ENCODE measurements at places on chromosomes 5 and 9.

GRCh38 chr9:127897193-127897692, 2.2 kb downstream of the ST6GALNAC6 start:
- DNase-seq: peak; percentile 91

GRCh38 chr5:151208481-151208914, 15.4 kb downstream of the CCDC69 start:
- DNase-seq: no peak

GRCh38 chr9:135198144-135198543, 110.7 kb downstream of the OLFM1 start:
- no peak for DNase-seq

DNA sequence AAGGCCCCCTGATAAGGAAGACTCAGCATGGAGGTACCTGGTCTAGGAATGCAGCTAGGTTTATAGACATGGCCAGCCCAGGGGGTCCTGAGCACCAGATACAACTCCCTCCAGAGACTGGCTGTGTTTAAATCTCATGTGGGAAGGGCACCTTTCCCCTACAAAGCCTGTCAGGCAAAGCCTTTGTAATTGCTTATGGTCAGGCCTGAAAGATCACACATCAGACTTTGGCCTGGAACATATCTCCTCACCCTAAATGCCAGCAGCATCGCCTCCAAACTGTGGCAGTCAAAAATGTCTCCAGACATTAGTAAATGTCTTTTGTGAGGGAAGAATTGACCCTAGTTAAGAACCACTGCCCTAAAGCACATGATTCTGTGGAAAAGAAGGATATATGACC, 51.6 kb upstream of the MACIR start:
- no peak for DNase-seq

DNA sequence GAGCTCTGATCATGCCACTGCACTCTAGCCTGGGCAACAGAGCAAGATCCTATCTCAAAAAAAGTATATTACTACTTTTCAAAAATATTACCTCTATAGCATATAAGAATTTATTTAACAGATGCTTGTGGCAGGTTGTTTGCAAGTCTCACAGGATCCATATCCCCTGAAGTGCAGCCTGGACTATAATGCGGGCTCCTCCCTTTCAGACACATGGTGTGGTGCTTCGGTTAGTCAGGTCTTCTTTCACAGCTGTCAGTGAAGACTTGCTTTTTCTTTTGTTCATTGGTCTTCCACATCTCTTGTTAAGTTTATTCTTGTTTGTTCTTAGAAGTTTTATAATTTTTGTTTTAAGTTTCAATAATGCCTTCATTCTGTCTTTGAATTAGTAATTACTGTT, 9.4 kb upstream of the HRCT1 start:
- DNase-seq: no peak

- DNase-seq: no peak
Observed at GRCh38 chr5:179397516-179397915, 52.3 kb upstream of the ADAMTS2 start.

DNA sequence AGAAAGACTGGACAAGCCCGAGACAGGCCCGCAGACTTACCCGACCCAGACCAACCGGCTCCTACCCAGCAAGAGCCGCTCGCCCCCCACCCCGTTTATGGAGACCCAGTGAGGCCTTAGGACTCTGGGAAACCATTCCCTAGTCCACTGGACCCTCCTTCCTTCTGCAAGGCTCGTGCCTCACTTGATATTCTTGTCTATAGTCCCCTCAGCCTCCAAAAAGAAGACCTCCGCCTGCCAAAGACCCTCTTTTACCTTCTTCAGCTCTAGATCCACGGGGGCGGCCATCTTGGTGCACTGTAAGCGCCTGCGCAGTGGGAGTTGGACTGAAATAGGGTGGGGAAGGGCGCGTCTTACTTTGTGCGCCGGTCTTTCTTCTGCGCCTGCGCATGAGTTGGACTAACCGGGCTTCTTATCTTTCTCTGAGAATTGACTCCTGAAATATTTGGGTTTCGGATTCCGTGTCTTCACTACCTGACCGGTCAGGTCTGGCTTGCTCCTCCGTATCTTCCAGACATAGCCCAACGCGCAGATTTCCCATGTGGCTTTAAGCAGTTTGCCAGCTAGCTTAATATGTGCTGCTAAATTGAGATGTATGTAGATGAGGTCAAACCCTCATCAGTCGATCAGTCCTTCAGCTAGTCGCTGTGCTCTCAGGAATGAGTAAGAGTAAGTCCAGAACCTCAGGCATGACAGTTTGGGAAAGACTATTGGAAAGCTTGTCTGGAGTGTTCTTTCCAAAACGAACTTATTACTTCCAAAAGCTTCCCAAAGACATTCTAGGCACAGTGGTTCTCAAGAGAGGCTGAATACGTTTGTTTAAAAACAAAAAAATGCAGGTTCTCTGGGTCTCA, at the start of gene PFDN1:
PFDN1 (minus strand) TSS at position 316 of the 854 bp plus-strand sequence; CDS start at position 288, 28 bp downstream.
- DNase-seq: peak; percentile 99

DNA sequence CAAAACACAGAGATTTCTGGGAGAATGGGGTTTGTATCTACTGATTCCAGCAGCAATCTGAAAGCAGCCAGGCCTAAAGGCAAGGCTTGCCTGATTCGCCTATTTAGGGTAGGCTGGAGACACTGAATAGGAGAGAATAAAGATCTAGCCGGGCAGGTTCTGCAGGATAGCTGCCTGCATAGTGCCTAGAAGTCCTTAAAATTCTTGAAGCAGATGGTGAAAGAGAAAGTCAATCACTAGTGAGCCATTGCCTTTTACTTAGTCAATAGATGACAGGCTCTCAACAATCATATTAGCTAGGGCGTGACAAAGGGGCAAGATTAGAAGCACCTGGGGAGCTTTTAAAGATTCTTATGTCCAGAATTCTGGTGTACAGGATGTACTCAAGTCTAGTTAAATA, 522.7 kb downstream of the HTR1A start:
- no peak for DNase-seq

- DNase-seq: no peak
Observed at GRCh38 chr5:123178683-123179082, 89.6 kb downstream of the PRDM6 start.

GRCh38 chr9:86926145-86926544, 21.2 kb downstream of the GAS1 start:
- peak; percentile 60 for DNase-seq

GRCh38 chr9:76883341-76883855, 22.5 kb downstream of the PRUNE2 start:
- no peak for DNase-seq

DNA sequence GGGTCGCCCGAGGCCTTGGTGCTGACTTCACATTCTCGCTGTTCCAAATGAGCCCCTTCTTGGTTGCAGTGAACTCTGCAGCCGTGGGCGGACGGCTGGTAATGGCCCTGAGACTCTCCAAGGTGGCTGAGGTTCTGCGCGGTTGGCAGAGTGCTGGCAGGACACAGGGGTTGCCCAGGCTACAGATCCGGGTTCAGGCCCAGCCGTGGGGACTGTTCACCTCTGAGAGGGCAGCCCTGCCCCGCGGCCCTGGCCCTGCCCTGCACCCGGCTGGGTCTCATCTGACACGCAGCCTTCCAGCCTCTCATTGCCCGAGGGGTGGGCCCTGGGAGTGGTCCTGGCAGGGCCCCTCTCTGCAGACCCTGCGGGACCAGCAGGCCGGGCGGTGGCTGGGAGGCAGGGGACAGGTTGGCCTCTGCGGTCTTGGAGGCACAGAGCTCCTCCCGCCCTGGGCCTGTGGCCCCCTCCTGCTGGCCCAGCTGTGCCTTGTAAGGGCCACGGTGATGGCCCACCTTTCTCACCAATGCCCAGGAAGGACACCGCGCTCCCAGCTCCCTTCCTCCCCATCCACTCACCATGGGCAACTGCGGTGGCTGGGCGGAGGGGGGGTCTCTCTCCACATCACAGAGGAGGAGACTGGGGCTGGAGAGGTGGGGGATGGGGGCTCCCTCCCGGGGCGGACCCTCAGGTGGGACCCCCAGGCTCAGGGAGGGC, 51.6 kb downstream of the AHRR start:
- no peak for DNase-seq

DNA sequence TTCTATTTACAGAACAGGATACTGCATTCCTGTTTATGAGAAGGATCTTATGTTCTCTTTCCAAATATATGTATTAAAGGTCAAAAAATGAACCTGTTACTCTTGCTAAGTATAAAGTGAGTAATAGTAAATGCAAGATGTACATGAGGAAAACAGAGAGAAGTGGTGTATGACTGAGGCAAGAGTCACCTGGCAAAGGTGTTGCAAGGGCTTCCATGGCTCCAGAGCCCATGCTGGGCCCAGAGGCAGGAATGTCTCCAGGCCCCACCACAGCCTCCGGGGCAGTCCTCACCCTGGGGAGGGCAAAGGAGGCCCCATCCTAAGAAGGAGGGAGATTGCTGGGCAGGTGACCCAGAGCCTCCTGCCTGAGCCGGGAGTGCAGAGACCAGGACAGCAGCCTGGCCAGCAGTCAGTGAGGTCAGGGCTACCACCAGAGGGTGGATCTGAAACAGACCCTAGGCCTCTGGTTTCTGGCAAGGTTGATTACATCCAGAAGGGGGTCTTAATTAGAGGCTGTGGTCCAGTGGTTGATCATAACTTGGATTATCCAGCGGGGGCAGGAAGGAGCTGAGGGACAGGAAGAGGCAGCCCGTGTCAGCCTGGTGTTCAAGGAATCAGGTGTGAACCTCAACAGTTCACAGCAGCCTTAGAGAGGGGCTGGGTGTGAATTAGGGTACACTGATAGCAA, 57.3 kb upstream of the CPLX2 start:
- no peak for DNase-seq

GRCh38 chr9:20480249-20480648, 142.1 kb downstream of the MLLT3 start:
- DNase-seq: no peak

DNA sequence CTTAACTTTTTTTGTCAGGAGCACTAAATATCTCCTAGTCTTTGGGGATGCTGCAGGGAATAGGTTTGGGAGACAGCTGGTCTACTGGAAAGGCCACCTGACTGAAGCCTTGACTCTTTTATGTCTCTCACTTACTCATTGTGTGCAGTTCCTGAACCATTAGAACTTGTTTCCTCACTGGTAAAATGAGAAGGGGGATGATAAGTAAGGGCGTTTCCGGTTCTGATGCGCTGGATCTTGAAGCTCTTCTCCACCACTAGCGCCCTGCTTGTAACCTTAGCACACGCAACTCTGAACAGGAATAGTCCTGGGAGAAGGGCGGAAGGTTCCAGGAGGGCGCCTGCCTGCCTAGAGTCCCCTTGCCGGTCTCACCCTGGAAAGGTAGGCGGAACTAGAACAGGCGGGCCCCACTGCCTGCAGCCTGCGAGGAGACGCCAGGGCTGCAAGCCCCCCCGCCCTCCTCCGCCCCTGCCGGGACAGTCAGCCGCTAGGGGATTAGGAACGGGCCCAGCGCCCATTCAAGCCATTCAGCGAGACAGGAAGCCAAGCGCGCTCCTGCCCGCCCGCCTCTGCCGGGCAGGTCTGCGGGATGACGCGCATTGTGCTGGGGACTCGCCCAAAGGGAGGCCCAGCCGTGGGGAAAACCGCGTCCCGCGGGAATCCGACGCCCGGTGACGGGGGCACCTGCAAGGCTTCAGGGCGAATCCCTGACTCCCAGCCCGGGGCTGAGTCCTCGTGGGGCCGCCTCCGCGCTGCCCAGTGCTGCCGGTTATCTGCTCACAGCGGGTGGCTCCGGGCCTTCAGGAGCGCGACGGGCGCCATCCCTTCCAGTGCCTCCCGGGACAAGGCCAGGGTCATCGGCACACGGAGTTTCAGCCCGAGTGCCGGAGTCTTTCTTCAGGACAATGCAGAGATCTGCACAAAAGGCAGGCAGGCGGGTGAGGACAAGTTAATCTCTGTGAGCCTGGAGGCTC, 44.0 kb upstream of the XPA start:
- DNase-seq: peak; percentile 67

DNA sequence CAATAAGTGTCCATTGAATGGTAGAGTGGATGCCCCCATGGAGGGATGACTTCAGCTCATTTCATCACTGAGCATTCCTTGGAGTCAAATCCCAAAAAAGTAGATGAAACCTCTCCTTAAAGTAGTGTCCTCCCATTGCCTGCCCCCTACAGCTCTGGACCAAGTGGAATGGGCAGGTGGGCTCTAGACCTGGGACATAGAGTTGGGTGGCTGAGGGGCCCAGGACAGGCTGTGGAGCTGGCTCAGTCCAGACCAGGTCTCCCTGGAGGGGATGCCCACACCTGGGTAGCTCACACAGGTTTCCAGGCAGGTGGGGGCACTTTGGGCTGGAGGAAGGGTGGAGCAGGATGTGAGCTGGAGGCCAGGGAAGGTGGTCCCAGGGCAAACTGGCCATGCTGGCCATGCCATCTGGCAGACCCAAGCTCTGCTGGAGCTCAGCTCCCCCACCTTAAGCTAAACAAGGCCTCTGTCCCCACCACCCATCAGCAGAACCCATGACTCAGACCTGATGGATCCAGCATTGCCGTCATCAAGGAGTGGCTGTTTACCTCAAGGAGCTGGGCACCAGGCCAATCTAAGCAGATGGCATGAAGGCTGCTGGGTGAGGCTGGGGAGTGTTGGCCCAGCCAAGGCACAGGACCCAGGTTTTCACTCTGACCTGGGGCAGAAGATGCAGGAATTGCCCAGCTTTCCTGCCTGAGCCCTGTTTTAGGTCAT, 6.2 kb upstream of the SPINK4 start:
- peak; percentile 76 for DNase-seq

DNA sequence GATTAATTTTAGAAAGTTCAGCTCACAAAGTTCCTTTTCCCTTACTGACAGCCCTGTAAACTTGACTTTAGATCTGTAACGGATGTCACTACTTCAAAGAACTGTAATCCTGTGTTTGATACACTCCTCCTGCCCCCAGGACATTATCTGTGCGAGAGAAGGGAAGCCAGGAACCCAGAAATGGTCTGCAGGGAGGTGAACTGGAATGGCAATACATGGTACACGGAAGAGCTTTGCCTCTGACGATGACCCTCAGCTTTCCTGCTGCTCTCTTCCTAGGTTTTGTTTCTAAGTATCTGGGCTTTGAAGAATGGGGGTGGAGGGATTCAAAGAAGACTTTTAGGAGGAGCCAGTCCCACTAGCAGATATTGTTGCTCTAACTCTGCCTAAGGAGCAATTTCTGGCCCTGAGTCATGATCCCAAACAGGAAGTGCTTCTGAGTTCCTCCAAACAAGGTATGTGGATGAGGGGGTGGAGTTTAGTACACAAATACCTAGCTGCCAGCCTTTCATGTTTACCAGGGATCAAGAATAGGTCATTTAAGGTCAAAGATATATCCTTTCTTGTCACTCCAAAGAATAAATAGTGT, 43.4 kb upstream of the TMC1 start:
- peak; percentile 59 for DNase-seq

Data from adipocyte (in vitro differentiated cells).